ENCODE measurements at places on chromosomes 7 and 10. TPM values are rescaled to one million over a fixed set of nuclear protein-coding genes. Genes with fewer than 3 reads are reported as not detected.
A peak's percentile ranks its signal among the peaks of the same experiment; 100 is the strongest.

DNA sequence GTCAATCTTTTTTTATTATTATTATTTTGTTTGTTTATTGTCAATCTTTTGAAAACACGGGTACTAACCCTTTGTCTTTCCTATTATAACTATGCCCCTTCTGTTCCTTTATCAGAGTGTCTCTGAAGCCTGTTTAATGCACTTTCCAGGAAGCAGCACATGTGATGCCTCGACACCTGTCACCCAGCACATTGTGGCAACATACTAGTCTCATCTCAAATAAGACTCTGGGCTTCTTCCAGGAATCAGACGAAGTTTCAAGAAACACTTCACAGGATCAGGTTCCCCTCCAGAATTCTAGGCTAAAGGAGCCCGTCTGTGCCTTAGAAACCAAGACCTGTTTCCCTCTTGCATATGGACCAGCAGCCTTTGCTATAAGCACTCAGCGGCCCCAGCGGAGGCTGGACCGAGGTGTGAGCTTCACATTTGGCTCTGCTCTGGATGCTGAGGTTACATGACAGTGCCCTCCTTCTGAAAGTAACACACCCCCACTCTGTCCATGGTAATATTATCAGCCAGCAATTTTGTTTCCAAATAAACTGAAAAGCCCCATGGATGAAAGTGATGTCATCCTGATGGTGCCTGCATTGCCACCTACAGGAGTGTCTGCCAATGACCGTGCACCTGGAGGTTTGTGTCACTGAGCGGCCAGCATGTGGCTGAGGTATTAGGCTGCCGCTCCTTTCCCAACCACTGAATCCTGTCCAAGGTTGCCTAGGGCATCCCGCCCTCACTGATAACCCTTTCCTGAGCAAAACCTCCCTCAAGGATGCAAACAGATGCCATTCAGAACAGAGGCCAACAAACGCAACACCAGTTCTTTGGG, 38.1 kb downstream of the MKI67 start:
- peak; percentile 19 for DNase-seq

- DNase-seq = no peak
Measured at GRCh38 chr10:7084280-7085005, 326.4 kb downstream of the SFMBT2 start.

- no peak for DNase-seq
Measured at GRCh38 chr10:58013406-58013805, 254.3 kb downstream of the IPMK start.

The COBL gene
- total RNA-seq = not detected

The TMEM236 gene
- not detected for total RNA-seq
